ENCODE measurements at places on chromosomes 2 and 18.

DNA sequence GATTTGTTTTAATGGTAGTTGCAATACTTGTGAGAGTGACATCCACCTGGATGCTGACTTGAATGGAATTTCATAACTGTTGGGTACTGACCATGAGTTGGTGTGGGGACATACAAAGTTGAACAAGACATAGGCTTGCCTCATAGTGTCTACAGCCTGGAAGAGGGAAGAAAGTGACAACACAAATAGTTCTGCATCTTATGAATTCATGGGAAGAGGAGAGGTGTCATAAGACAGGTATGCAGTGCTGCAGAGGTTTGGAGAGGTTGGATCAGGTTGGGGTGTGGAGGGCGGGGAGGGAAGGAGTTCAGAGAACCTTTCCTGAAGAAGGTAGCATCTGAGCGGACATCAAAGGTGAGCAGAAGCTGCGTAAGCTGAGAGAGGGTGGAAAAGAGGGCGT, 44.0 kb downstream of the HRH4 start:
- no peak for DNase-seq

- no peak for DNase-seq
These were observed 39.5 kb downstream of the ACSL3 start for GRCh38 chr2:222900354-222900753.

GRCh38 chr2:167450364-167450763, 562.1 kb downstream of the XIRP2 start:
- no peak for DNase-seq

DNA sequence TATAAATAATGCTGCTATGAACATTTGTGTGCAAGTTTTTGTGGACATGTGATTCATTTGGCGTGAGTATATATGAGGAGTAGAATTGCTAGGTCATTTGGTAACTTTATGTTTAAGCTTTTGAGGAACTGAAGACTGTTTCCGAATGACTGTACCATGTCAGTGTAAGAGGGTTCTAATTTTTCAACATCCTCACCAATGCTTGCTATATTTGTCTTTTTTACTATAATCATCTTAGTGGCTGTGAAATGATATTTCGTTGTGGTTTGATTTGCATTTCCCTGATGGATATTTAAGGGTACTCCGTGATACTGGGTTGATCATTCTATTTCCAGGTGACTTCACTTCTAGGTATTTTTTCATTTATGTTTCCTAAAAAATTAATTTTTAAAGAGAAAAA, 241.1 kb downstream of the BCL2 start:
- DNase-seq = no peak

DNA sequence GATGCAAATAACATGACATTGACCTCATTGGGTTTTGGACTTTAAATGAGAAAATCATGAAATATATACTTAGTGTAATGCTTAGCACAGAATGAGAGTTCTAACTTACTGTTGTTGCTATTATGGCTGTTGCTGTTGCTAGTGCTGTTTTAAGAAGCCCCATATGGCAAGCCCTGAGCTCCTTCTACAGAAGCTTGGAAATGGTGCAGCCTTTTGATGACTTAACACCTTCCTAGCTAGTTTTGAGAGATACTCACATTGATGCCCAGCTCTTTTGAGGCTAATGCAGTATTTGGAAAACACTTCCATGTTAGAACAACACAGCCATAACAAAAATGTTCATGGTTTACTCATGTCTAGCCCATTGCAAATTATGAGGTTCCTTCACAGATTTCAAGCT, 30.9 kb downstream of the OSR1 start:
- DNase-seq = no peak

- no peak for DNase-seq
These were observed 12.0 kb upstream of the IMPACT start for GRCh38 chr18:24414349-24415003.

GRCh38 chr2:71944806-71945602, 202.7 kb downstream of the CYP26B1 start:
- no peak for DNase-seq

DNA sequence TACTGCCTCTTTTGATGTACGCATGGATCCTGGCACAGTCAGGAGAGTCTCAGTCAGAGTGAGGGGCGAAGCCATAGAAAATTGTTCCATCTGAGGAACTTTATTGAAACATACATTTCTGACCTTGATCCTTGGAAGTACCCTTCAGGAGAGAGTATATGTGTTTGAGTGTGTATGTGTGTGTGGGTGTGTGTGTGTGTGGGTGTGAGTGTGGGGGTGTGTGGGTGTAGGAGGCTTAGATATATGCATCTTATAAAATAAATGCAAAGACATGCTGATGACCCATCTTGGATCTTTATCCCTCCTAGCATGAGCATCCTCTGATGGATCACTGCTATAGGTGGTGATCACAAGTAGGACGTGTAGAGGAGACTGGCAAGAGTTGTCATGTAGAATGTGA, 93.5 kb downstream of the SETBP1 start:
- DNase-seq = no peak

GRCh38 chr2:120230515-120231471, 7.6 kb upstream of the TMEM185B start:
- DNase-seq = no peak

GRCh38 chr2:138910427-138910826, 130.2 kb upstream of the NXPH2 start:
- no peak for DNase-seq

GRCh38 chr2:75498907-75499306, 61.8 kb downstream of the EVA1A start:
- no peak for DNase-seq

GRCh38 chr2:64750001-64750816, 96.5 kb upstream of the SERTAD2 start:
- no peak for DNase-seq

- no peak for DNase-seq
These were observed 121.5 kb upstream of the CTAGE1 start for GRCh38 chr18:22539051-22539765.

- DNase-seq = no peak
These were observed 289.9 kb upstream of the RBMS1 start for GRCh38 chr2:160783474-160783873.

DNA sequence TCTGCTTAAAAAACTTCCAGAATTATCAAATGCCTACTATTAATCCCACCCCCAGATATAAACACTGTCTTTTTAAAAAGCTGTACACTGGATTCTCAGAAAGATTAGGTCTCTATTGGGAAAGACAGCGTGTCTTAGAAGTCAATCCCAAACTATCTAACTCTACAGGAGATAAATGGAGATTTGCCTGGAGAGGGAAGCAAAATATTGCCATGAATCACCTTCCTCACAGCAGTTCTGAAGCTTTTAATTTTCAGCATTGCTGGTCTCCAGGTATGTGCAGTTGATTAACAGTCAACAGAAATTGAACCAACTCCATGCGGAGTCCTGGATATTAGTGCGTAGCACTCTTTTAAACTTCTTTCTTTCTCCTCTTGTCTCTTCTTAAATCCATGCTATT, 122.2 kb downstream of the DSC3 start:
- no peak for DNase-seq

DNA sequence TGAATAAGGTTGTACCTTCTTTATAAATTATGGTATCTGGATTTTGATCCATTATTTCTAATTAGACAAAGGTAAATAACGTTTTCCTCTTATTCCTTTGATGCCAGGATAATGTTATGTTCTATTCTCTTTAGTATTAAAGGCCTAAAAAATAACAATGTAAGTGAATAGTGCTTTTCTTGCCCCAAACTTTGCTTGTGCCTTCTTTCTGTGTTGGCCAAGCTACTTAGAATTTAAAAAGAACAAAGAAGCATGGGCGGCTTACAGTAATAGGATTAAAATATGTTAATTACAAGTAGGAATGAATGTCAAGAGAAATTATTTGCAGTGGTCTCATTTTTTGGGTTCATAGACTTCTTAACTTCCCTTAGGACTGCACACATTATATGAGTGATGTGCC, 105.0 kb upstream of the FSIP2 start:
- DNase-seq = no peak

DNA sequence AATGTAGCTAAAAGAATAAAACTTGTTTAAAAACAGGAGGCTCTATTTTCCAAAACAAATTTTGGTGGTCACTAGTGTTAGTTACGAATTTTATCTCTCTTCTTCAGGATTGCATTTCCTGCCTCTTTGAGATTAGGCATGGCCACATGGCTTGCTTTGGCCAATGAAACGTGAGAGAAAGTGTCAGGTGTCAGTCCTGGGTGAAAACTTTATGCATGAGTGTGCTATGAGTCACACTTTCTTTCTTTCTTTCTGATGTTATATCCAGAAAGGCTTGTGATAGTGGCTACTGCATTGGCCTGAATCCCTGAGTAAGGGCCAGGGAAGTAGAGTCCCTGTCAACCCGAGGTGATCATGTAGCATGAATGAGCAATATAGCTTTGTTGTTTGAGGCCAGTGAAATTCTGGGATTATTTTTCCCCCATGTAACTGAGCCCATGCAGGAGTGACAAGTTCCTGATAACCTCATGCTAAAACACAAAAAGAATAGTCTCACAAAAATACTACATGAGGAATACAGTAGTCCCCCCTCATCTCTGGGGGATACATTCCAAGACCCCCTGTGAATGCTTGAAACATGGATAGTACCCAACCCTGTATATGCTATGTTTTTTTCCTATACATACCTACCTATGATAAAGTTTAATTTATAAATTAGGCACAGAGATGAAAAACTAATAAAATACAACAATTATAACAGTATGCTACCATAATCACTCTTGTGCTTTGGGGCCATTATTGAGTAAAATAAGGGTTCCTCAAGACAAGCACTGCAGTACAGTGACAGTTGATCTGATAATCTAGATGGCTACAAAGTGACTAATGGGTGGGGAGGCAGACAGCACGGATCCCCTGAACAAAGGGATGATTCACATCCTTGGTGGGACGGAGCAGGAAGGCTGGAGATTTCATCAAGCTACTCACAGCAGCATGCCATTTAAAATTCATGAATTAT, 109.5 kb downstream of the CDC42EP3 start:
- DNase-seq = no peak

- no peak for DNase-seq
These were observed 58.5 kb downstream of the CLHC1 start for GRCh38 chr2:55173438-55174054.

DNA sequence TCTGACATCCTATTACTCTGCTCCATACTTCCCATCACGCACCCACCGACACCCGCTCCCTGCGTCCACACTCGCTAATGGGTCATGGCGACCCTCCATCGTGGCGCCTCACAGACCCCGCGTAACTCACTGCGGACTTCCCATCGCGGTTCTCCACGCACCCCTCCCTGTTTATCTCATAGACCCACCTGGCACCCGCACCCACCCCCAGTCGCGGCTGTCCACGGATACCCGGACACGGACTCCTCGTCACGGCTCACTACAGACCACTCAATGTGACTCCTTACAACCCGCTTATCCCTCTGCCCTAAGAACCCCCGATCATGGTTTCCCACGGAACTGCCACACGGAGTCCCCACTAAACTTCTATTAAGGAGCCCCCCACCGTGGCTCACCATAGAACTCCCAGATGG, 458 bp downstream of the CXXC1 start:
- no peak for DNase-seq
